ENCODE measurements at places on chromosomes 6 and 20.

GRCh38 chr20:32033316-32033715, 18.7 kb upstream of the HCK start:
- no peak for DNase-seq

DNA sequence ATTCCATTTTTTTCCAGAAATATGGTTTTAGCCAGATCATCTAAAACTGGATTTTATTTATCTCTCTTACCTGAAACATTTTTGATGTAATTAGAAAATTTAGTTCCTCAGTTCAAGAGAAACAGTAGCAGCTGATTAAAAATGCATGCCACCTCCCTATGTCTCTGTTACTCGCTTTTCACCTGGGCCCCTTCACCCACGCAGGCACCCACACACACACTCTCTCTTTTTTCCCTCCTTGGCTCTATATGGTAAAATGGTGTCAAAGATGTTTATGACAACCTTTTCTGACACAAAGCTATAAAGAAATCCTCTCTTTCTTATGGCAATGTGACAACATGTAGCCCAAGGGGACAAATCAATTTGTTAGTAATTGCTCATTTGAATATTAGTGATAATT, 5.8 kb upstream of the SGK1 start:
- no peak for DNase-seq

DNA sequence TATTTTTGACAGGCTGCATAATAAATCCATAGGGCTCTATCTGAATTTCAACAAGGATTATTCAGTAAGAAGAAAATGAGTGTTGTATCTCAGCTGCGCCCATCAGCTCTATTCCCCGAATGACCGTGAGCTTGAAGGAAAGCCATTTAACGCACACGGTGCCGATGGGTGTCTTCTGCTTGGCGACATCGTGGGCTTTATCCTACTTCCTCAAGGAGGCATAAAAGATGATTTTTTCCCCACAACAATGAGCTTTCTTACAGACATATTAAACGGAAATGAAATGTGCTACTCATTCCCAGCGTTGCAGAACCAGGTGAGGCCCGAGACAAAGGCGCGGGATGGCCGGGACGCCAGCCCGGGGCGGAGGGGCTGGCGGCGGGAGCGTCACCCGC, 710 bp downstream of the DYNLT1 start:
- DNase-seq: no peak

DNA sequence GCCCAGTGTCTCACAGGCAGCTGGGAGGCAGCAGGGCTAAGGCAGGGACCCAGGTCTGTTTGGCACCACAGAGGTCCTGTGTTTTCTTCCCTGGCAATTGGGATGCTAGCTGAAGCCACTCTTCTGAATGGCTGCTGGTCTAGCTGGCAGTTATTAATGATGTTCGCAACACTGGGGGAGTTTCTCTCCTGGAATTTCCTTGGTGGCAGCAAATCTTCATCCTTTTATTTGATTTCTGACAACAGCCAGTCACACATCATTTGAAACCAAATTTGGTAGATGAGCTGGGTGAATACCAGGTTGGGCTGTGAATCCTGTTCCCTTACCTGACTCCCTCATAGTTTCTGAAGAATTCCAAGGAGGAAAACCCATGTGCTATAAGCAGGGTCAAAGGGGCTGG, 40.8 kb upstream of the SLC4A11 start:
- DNase-seq: no peak

DNA sequence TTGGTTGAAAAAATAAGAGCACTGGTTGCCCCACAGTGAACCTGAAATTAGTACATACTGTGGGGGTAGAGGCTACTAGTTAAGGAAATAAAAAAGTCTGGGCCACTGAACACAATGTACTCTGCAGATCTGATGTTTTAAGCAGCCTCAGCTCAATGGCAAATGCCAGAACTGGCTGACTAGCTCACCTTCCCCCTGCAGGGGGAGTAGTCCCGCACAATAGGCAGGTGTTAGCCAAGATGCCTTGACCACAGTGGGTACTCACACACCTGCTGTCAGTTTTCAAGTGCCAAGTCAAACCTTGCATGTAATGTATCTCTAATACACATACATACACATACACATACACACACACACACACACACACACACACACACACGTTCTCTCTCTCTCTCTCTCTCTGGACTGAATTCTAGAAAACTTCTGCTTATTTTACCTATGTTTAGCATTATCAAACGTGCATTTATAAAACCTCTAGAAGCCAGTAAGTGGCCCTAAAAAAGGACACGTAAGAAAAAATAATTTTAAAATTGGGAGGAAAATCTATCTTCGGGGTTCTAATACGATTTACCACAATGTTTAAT, 36.1 kb downstream of the GMDS start:
- no peak for DNase-seq

DNA sequence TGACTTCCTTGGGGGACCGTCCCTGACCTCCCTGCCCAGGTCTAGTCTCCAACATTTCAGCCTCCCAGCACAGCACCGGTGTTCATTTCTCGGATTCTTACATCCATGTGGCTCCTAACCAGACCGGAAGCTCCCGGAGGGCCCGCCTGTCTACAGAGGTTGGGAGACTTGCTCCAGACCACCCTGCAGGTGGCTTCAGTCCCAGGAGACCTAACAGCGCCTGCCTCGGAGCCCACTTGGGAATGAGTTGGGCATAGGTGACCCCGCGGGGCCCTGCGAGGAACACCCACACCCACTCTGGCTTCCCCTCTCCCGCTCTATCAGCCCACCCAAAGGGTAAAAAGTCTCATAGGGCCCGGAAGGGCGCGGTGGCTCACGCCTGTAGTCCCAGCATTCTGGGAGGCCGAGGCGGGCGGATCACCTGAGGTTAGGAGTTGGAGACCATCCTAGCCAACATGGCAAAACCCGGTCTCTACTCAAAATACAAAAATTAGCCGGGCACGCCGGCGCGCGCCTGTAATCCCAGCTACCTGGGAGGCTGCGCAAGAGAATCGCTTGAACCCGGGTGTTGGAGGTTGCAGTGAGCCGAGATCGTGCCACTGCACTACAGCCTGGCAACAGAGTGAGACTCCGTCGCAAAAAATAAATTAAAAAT, 5.4 kb downstream of the DPPA5 start:
- no peak for DNase-seq

Measured in NCI-H446 (cell line).